ENCODE measurements at places on chromosomes 12 and 14.

- no peak for DNase-seq
These were observed 49.1 kb downstream of the TMEM132C start for GRCh38 chr12:128316078-128316477.

DNA sequence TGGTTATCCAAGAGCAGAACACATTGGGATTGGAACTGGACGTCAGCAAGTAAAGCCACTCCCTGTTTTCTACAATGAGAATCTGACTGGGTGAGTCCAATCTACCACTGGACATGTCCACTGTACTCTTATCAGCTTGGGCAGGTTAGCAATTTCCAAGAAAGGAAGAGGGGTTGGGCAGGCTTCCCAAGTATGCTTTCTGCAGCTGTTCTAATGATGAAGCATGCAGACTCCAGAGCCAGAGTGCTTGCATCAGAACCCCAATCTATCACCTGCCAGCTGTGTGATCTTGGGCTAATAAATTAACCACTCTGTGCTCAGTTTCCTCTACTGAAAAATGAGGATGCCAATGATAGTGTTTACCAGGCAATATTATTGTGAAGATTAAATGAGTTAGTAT is 92.0 kb downstream of the EMP1 start:
- no peak for DNase-seq

GRCh38 chr14:89990218-89990617 is 34.5 kb downstream of the TDP1 start:
- no peak for DNase-seq

DNA sequence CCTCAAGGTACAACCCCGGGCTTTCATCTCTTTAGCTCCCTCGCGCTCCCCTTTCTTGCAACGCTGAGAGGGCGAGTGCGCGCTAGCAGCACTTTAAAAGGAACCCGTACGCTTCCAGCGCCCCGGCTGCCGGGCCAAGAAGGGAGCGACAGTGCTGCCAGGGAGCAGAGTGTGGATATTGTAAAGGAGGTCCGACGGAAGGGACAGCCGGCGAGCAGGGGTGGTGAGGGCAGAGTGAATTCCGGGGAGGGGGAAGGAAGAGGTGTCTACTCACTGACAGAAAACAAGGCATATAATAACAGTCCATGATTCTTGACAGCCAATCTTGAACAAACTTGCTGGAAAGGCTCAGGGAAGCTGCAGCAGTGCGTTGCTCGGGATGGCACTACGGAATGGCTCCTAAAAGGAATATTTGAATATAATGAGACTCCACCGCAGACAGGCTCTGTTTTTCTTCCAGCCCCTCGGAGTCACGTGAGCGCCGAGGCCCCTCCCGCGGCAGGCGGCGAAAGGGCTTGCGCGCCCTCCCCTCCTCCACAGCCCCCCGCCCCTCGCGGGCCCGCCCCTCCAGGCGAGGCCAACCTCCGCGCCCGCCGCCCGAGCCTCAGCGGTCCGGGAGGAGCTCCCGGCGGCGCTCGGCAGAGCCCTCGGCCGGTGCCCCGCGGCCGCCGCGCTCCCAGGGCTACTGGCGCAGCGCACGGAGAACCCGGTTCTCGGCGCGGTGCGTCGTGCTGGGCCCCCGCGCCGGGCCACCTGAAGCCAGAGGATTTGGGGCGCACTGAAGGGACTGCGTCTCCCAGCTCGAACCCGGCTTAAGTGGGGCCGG is 3.4 kb downstream of the BMP4 start:
- peak; percentile 23 for DNase-seq

DNA sequence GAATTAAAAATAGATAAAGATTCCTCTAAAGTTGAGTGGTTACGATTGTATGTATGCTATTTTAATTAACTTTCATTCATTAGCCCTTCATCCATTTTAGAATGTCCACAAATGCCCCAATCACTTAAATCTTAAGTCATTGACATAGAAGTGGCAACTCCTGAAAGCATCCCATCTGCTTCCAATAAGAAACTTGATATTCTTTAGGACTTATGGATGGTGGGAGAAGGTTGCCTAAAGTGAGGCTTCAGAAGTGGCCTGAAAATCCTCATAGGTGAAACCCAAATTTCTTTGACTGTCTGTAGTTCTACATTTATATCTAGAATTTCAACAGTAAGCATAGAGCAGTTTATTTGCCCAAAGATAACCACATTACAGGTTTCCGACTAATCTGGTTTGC is 161.7 kb upstream of the HMGA2 start:
- DNase-seq: no peak

DNA sequence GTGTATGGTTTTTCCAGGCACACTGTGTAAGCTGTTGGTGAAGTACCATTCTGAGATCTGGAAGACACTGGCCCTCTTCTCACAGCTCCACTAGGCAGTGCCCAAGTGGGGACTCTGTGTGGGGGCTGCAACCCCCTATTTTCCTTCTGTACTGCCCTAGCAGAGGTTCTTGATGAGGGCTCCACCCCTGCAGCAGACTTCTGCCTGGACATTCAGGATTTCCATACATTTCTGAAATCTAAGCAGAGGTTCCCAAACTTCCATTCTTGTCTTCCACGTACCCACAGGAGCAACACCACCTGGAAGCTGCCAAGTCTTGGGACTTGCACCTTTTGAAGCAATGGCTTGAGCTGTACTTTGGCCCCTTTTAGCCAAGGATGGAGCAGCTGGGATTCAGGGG is 85.2 kb upstream of the PRMT8 start:
- no peak for DNase-seq

DNA sequence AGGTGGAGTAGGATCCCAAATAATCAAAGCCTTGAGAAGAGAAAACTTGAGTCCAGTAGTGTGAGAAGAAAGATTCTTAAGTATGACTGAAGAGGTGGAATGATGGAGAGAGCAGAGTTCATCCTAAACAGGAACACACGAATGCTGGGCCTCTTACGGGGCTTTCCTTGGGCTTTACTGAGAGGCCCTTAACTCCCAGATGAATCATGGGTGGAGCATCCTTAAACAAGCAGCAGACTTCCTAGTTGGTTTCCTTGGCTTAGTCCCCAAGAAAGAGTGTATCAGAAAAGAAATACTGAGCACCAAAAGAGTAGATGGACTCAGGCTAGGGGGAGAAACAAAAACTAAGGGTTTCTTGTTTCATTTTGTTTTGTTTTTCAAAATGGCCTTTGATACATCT is 132.5 kb downstream of the GPR135 start:
- no peak for DNase-seq

- no peak for DNase-seq
These were observed 5.0 kb downstream of the TTC9 start for GRCh38 chr14:70646705-70647104.

Data from NCI-H187 (cell line).